ENCODE measurements at places on chromosomes 11 and 22.

DNA sequence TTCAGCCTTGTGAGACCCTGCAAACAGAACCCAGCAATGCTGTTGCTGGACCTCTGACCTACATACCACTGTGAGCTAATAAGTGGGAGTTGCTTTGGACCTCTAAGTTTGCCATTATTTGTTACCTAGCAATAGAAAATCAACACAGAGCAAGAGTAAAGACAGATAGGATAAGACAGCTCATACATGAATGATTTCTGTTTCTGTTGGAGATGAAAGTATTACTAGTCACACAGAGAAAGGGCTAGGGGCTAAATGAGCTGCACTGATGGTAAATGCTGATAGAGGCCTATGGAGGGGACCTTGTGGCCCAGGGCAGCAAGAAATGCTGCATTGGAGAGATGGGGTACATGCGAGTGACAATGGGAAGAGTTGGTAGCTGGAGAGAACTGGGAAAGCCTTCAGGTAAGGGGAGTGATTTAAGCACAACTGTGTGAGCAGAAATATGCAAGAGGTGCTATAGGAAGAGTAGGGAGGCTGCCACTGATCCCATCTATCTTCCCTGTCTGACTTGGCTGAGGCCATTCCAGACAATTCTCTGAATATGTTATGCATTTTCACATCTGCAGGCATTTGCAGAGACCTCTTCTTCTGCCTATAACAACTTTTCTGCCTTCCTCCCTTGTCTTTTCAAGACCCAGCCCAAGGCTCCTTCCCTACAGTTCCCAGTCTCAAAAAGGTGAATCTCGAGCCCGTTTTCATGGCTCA is 46.1 kb upstream of the SYN3 start:
- DNase-seq = no peak

GRCh38 chr11:42055606-42056005 is 596.2 kb upstream of the LRRC4C start:
- no peak for DNase-seq

DNA sequence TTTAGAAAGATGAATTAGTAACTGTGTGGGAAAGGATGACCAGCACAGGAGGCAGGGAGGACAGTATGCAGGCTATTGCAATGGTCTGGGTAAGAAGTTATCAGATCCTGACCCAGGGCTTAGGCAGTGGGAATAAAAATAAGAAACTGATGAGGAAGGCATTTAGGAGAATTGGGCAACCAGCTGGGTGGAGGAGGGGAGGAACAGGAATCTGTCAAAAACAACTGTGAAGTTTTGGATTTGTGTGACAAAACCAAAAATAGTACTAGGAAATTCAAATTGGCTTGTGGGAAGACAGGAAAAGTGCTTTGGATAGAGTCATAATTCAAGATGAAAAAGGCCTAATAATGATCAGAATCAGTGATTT is 27.9 kb downstream of the MMP13 start:
- no peak for DNase-seq

GRCh38 chr22:21811982-21812381 is 55.5 kb downstream of the MAPK1 start:
- DNase-seq = no peak

GRCh38 chr11:94130298-94131046 is 1.8 kb downstream of the PANX1 start:
- peak; percentile 24 for DNase-seq

DNA sequence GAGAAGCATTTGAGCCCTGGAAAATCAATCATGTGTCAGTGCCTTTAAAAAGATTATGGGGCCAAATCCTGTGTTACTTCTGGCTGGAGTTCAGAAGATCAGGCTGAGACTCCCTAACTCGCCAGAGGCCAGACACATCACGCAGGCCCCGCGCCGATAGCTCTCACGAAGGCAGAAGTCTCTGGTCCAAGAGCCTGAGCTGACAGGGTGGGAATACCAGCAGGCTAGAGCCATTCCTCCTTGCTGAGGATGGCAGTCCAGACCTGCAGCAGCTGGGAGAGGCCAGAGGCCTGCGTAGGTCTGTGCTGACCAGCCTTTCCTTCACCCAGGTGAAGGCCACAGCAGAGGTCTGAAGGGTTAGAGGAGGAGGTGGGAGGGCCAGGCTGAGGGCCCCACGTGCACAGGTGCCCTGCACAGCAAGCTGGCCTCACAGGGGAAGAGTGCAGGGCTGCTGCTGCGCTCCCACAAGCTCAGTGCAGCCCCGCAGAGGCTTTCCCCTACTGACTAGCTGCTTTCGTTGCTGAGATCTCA is 52.9 kb downstream of the ST14 start:
- DNase-seq = peak; percentile 25

- DNase-seq = no peak
Observed at GRCh38 chr11:3867209-3868091, 12.0 kb downstream of the STIM1 start.

GRCh38 chr11:109739379-109739778 is 317.4 kb downstream of the C11orf87 start:
- no peak for DNase-seq

DNA sequence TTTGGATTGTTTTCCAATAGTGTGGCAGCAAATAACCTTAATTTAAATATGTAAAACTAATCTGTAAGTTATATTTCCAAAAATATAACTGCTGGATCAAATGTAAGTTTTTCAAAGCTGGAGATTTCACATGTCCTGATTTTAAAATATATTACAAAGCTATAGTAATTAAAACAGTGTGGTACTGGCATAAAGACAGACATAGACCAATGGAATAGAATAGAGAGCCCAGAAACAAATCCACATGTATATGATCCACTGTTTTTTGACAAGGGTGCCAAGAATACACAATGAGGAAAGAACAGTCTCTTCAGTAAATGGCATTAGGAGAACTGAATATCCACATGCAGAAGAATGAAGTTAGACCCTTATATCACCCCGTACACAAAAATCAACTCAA is 4.0 kb downstream of the OR4X2 start:
- DNase-seq = no peak

DNA sequence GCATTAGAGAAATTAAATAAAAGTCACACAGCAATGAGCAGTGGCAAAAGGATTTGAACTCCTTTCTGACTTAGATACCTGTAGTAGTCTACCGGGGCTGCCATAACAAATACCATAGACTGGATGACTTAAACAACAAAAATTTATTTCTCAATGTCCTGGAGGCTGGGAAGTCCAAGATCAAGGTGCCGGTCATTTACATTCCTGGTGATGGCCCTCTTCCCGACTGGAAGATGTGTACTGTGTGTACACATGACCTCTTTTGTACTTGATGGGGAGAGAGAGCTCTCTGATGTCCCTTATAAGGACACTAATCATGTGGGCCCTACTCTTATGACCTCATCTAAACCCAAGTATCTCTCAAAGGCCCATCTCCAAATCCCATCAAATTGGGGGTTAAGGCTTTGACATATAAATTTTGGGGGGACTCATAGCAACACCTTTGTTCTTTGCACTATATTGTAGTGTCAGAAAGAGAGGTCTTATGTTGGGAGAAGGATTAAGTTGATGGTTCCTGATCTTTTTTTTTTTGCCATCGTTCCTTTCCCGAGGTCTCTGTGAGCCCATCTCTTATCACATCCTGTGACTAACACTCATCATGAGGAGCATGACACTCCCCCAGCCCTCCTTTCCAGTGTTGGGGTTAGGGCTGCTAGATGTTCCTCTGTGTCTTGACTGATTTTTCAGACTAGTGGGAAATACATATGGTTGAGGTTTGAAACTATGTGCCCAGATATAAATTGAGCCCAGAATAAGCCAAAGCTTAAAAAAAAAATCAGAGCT is 104.3 kb downstream of the TRAF6 start:
- DNase-seq = no peak

DNA sequence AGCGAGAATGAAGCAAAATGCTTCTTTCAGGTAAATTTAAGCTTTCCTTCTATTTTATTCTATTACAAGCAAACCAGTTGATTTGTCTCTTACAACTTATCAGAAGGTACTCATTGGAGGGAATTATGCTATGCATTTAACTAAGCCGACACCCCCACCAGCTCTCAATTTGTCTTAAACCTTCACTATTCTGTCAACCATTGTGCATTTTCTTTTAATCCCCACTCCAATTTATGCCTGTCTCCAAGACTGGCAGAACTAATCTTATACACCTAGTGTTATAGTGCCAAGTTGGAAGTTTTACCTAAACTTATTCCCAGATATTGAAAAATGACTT is 12.5 kb downstream of the TAF1D start:
- DNase-seq = no peak

DNA sequence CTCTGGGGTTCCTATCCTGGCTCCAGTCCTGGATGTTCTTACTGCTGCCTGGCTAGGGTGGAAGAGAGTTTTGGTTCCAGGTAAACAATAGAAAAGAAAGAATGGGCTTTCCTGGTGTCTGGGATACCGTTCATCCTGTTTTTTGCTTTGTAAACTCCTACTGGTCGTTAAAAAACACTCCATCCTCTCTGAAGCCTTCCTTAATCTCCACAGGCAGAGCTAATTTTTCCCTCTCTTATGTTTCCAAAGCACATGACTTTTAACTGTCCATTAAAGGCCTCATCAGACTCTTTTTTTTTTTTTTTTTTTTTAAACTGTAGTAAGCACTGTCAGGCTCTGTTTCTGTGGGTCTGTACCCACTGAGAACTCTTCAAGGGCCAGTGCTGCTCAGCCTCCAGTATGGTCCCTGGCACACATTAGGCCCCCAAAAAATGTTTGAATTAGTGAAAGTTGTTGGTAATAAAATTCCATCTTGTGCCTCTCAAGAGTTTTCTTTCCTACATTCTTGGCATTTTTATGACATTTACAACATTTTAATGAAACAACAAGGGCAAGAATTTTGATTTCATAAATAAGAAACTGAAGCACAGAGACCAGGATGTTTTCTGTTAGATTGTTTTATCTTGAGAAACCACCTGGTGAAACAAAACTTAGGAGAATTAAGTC is 104.2 kb downstream of the TEAD1 start:
- no peak for DNase-seq

DNA sequence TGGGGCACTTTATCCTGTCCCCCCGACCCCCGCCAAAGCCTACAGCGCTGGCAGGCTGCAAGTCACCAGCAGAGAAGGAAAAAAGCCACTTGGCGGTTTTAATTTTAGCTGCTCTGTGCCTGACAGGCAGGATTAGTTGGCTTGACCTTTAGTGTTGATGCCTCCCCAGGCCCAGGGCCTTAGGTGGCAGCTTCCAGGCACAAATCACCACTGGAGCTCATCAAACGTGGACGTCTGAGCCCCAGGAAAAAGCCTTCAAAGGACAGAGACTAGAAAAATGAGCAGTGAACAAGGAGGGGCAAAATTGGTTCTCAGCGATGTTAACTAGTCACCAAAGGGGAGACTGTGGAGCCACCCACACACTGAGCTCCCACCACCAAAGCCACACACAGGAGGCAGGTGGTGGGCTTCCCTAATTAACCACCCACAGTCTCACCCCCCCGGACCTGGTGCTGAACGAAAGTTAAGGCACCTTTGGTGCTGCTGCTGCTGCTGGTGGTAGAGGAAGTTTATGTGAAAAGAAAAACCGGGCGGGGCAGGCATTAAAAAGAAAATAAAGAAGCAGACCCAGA is 4.4 kb upstream of the PYGM start:
- DNase-seq = peak; percentile 24

DNA sequence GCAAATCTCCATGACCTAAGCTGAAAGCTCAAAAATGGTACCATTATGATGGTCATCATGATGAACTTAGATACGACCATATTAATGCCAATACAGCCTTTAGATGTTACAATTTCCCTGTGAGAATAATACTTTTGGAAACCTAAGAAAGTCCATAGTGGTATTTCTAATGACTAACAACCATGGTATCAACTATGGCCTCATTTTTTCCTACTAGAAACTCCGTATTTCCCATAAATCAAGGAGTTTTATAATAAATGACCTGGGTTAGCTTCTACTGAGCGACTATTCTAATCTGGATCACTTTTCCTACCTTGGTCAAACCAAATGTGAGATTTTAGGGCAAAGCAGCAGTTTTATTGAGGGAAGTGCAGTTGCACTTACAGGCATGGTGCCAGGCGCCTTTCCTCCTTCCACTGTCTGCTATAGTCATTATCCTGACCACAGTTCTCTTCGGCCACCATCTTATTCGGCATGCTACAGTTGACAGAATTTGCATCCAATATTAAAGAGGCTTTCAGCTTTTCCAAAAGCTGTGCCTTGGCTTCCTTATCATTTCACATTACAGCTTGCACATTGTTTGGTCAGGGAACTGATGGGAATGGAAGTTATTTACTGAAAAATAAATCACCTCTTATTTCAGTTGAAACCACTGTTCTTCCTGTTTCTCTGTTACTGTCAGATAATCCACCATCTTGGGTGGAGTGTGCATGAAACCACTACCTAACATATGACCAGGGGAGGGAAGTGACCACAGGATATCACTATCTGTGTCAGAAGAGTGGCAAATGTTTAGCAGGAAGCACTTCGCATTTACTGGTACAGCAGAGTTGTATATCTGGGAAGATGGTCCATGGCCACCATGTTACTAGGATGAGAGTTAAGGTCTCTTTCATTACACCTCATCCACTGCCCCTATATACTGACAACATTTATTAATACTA is 74.5 kb upstream of the PICALM start:
- no peak for DNase-seq

GRCh38 chr11:12534549-12534948 is 139.7 kb upstream of the TEAD1 start:
- no peak for DNase-seq

- no peak for DNase-seq
Observed at GRCh38 chr11:36328966-36329673, 33.0 kb downstream of the PRR5L start.

GRCh38 chr11:43124272-43124935 is 187.4 kb upstream of the API5 start:
- peak; percentile 12 for DNase-seq

GRCh38 chr11:35851342-35851741 is 92.5 kb upstream of the LDLRAD3 start:
- no peak for DNase-seq

DNA sequence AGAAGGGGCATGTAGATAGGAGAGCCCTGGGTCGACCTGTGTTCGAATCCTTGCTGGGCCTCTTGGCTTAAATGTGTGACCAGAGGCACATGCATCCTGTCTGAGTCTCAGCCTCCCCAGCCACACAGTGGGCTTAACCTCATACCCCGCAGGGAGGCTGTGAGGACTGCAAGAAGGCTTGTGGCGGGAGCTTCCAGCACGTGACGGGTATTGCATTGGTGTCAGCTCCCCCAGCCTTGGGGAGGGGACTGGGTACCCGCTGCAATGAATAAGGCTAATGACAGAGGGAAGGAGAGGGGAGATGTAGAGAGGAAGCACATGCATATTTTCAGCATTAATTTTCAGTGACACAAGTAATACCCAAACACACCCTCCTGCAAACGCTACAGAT is 8.1 kb downstream of the RASD2 start:
- no peak for DNase-seq

DNA sequence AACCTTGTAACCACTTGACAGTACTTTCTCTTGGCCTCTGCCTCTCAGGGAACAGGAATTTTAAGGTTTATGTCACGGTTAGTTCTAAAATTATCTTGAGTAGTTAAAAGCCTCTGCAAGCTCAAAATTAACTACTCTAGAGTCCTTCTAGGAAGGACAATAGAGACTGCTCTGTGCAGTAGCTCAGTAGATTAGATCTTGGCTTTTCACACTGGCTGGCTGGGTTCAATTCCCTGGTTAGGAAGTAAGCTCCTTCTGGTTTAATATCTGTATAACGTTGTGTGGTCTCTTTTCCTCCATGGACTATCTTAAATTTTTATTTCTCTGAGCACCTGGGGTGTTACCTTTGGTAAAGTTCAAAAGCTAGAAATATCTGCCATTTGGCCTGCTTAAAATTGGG is 109.2 kb downstream of the AASDHPPT start:
- no peak for DNase-seq

- DNase-seq = no peak
Observed at GRCh38 chr11:24591283-24591682, 94.4 kb downstream of the LUZP2 start.
